ENCODE measurements at places on chromosomes 7 and 10.
A peak's percentile ranks its signal among the peaks of the same experiment; 100 is the strongest.

DNA sequence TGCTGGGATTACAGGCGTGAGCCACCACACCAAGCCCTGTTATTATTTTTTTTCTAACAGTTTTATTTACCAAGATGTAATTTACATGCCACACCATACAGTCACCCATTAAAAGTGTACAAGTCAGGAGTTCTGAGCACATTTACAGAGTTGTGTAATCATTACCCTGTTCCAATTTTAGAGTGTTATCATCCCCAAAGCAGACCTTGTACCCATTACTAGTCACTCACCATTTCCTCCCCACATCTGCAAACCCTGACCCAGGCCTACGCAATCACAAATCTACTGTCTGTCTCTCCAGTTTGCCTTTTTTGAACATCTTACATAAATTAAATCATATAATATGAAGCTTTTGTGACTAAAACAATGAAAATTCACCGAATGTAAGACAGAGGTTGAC, 402.9 kb upstream of the FOXK1 start:
- DNase-seq, result no peak

DNA sequence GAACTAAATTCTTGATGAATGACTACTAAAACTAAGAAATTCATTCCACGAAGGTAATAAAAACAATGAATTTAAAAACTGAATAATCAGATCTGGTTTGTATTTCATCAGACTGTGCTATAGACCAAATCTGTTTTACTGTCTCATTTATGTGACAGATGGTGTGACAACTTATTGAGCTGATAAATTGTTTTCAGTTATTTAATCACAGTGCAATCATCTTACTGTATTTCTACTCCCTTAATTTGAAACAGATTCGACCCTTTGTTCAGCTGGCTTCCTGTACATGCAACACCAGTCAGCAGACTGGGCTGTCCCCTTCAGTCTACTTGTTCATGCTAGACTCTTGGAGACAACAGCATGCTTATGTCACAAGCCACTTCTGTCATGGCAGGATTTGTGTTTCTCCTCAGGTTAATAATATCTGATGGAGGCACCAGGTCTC, 150.9 kb downstream of the MBL2 start:
- DNase-seq, result peak; percentile 68

GRCh38 chr10:110361800-110362456, 57.2 kb upstream of the SMNDC1 start:
- DNase-seq, result no peak

DNA sequence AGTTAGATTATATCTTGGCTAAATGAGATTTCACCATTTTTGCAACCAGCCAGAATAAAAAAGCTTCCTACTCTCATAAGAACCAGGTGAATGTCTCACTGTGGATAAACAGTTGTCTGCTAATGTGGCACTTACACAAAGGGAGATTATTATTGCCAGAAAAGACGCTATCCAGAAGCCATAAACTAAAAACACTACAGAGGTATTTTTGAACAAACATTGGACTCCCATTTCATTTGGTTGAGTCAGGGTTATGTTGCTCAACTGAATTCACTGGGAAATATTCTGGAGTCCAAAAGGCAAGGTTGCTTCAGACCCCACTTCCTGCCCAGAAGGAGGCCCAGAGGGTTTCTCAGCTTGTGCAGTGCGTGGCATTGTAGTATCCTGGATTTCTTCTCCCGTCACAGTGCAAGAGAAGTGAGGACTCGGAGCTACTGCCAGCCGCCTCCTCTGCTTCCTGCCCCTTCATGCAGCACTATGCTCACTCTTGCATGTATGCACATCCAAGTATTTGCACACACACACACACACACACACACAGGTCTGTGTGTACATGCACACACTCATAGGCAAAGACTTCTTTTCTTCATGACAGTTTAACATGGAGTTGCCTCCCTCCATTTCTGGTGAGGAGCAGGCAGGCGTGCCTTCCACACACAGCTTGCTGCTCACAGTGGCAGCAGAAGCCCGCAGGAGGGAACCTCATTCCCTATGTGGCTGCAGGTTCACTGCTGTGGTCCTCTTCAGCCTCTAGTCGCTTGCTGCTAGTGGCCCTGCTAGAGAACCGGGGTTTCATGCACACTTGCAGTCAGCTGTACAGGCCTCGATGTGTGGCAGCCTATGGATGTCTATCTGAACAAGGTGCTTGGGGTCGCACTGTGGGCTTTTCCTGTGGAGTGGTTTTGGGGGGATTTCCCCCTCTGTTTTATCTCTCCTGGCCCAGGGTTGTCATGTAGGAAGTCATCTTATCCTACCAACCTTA, 10.1 kb downstream of the DENND10 start:
- DNase-seq, result no peak

DNA sequence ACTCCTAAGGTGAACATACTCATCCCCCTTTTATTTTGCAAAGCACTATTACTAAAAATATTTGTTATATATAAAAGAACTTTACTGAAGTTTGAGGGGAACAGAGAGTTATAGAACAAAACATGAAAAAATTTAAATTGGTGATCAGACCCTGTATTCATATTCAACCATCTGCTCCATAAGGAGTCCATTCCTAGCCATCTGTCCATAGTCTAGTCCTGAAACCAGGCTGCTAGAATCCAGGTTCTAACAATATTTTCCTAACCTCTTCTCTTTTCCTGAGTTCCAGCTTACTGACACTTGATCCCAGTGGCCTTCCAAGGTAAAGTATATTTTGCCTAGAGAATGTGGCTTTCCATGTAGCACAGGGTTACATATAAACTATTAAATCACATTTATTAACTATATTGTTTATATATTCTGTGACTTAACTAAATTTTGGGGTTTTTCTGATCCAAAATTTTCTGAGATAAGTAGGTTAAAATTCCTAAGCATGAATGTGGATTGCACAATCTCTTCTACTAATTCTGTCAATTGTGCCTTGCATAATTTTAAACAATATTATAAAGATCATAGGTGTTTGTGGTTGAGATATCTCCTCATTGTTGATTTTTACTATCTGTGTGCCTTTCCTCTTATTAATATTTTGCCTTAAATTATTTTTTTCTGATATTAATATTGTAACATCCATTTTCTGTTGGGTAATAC, 137.6 kb upstream of the MAGI2 start:
- DNase-seq, result no peak

- no peak for DNase-seq
Measured at GRCh38 chr7:8117195-8117594, 144.8 kb downstream of the ICA1 start.

DNA sequence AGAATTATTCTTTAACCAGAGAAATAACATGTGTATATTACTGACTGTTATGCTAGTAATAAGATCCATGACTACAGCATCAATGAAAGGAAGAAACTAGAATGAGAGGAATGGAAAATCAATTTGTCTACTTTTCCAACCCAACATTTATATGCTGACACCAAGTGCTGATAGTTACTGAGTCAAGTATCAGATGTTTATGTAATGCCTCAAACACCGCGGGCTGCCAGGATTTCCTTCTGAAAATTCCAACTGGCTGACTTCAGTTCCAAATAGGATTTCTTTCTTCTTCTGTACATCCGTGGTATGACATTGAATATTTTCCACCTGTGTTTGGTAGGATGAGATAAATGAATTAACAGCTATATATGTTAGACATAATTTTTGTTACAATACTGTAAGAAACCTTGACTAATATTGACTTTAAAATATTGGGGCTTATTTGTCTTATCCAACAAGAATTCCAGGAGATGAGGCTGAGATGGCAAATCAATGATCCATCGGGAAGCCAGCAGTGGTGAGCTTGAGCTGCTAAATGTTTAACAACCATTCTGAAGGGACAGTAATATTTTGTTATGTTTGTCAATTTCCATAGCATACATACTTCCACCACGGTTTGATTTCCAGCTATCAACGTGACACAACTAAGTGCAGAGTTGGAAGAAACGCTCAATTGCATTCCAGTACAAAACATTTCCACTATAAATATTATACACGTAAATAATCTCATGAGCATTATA, 435.2 kb upstream of the AUTS2 start:
- DNase-seq, result no peak

DNA sequence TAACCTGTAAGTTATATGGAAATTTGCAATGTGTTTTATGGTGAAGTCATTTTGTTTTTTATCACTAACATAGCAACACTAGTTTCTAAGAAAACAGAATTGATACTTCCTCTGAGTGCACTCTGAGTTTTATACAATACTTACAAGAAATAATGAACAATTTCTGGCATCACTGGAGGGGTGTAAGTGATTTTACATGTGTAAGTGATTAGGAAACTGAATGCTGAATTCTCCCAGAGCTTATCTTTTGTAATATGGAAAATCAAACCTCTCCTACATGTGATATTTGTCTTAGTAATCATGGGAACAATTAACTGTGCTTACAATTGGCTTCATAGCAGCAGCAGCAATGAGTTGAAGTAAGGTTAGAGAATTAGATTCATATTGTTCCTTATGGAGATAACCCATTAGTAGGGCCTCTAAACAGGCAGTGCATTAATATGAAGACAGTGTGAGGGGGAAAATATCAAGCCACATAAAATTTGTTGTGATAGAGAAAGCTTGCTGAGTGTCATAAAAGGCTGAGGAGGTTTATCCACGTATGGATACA, 37.4 kb downstream of the SEMA3C start:
- DNase-seq, result no peak

DNA sequence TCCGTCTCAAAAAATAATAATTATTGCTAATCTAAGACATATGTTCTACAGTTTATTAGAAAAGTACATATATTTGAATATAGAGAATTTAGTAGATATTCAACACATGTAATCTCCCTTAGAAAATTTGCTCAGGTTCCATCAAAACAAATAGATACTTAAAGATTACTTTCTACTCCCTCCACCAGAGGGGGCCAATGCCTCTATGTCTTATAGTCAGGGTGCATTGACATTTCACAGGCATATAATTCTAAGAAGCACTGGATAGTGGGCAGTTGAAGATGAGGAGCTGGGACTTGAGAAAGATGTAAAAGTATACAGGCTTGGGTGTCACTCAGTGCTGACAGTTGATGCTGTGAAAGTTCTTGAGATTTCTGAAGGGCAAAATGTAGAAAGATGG, 301.6 kb upstream of the HPS1 start:
- DNase-seq, result peak; percentile 12

DNA sequence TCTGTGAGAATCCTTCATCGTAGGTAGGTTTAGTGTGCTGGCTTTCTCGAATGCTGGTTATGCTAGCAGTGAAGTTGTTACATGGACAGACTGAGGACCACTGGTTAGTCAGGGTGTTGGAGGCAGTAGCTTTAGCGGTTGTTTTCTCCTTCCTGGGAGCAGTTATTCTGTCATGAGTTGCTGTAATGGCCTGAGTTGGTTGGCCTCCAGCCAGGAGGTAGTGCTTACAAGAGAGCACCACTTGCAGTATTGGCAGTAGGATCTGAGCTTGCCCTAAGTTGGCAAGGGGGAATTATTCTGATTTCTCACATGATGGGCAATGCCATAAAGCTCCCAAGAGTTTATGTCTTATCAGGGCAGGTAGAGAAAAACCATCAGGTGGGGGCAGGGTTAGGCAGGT, 58.0 kb downstream of the IPMK start:
- DNase-seq, result peak; percentile 10

DNA sequence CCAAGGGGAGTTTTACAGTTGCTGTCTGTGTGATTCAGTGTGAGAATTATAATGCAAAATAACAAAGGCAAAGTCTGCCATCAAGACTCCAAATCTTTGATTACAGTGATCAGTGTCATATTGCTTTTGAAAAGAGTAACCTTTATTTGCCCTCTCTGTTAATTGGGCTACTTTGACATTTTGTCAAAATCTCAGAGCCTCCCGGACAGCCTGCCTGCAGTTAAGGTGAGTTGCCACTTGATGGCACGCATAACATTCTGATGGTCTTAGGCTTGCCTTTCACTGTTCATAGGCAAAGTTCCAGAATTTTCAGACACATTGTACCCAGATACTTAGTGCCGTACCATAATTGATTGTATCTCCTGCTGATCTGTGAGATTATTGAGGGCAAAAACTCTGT, 253.5 kb downstream of the ABCA13 start:
- no peak for DNase-seq

DNA sequence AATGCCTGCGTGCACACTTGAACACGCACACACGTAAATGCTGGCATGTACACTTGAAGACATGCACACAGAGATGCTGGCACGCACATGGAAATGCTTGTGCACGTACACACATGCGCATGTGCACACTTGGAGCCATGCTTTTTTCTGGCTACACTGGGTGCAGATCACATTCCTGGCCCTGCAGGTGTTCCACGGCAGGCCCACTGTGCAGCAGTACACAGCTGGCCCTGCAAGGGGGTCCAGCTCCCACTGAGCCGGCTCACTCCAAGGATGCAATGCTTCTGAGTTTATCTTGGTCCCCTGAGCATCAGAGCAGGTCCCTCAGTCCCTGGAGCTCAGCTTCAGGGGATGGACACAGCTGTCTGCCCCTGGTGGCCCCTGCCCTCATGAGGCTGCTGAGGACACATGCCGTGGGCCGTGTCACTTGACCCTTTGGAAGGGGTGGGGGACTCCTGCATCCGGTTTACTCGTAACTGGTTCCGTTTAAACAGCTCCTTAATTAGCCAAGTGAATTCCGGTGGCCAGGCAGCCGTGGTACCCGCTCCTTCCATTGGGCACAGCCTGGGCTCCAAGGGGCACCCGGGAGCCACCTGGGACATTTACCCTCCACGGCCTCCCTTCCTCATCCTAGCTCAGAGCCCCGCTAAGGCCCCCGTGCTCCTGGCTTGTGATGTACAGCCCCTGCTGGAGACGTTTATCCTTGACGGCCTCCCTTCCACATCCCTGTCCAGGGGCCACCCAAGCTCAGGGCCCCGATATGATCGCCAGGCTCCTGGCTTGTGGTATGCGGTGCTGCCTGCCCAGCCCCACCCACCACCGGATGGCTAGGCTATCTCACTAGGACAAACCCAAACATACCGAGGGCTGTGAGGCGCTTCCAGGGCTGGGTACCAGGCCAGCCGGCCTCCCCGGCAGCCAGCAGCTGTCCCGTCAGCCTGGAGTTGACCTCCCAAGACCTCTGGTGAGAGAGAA, 39.5 kb upstream of the DPYSL4 start:
- peak; percentile 12 for DNase-seq

DNA sequence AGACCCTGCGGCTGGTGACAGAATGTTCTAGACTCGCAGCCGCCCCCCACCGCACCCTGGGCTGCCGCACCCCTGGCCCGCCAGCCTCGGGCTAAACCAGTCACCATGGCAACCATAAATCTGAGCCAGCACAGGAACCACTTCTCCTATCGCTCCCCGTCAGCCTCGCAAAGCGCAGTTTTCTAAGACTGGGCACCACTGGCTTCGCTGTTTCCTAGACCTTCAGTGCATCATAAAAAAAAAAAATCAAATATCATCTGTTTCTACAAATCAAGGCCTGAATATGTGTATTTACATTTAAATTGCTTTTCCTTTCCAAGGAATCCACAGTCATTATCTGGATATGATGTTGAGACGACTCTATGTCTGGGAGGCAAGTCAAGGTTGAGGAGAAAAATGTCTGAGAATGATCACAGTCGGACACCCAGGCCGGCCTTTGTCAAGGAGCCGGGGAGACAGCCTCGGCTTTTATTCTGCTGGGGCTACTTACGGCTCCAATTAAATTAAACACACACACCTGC, 99.9 kb downstream of the PTPRN2 start:
- no peak for DNase-seq

DNA sequence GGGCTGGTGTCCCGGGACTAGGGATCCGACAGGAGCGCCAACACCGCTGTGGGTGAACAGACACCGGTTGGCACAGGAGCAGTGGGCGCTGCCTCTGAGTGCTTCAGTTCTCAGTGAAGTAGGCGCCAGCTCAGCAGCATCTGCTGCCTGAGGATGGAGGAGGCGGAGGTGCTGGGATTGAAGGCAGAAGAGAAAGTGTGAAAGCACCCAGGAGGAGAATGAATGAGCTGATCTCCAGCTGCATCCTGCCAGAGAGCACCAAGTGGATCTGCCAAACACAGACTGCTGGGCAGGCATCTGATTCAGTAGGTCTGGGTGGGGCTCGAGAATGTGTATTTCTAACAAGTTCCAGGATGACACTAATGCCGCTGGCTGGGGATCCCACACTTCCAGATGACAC, 74.5 kb downstream of the LANCL2 start:
- peak; percentile 28 for DNase-seq
